ENCODE measurements at places on chromosomes 3 and 15.

- DNase-seq, result no peak
Observed at GRCh38 chr3:194381460-194381875, 11.9 kb upstream of the LRRC15 start.

- no peak for DNase-seq
Observed at GRCh38 chr3:142941373-142942123, 21.9 kb downstream of the PAQR9 start.

DNA sequence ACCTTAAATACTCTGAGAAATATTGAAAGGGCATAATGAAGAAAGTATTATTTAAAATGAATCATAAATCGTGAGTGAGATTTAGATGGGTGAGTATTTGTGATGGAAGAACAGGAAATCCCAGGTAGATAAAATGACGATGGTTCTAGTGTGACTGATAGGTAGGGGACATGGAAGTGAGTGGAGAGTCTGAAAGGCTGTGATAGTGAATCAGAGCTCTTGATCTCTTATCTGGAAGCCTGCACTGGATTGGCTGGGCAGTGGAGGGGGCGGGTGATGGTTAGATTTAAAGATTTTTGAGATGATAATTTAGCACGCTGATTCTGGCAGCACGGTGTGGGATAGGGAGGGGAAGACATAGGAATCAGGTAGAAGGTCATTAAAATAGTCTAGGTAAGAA lies 20.1 kb downstream of the HGD start:
- DNase-seq, result no peak

GRCh38 chr3:96700322-96701315 lies 113.8 kb upstream of the EPHA6 start:
- no peak for DNase-seq

- no peak for DNase-seq
Observed at GRCh38 chr3:77254967-77255831, 215.3 kb downstream of the ROBO2 start.

DNA sequence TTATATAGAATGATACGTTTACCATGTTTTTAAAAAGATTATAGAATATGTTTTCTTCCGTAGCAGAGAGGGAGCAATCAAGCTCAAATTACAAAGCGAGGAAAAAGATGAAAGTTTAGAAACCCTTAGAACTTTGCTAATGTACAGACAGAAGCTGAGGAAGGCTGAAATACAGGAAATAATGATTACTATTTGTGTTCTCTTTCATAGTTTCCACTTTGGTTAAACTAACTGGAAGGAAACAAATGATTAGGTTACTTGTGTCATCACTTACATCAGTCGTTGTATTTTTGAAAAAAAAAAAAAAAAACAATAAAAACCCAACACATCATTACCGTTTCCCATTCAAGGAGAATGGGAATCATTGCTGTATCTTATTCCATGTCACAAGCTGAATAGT lies 337.8 kb upstream of the CBLB start:
- DNase-seq, result no peak

- DNase-seq, result no peak
Observed at GRCh38 chr15:52642386-52643361, 36.5 kb downstream of the ATOSA start.

- DNase-seq, result no peak
Observed at GRCh38 chr3:29353807-29354206, 72.9 kb downstream of the RBMS3 start.

DNA sequence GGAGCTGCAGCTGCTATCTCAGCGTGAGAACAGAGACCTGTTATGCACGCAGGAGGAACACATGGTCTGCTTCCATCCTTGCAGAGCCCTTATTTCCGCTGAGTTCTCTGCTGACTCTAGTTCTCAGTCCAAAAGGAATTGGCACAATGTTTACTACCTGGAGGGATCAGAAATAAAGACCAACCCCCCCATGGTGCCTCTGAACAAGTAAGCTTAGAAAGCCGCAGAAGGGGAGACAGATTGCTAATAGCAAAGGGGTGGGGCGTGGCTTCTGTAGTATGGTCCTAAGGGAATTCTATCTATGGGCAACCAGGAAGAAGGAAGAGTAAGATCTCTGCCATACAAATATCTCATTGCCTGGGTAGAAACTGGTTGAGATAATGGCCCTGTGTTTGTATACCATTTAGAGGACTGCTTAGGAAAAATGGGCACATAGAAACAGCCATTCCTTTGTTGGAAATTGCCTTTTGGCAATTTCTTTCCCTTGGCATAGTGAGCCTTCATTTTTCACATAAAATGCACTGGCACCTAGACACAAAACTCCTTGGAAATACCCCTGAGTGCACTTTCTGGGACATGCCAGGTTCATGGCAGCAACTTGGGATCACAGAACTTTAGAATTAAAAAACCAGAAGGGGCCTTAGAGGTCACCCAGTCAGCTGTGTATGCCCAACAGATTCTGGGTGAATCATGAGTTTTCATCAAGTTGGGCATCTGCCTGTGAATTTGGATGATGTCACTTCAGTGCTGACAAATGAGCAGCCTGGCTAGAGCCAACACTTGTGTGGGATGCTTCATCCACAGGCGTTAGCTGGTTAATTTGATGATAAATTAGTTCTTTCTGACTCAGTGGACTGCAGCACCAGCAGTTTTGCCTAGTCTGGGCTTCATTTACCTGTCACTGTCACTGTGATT lies 57.4 kb upstream of the STXBP5L start:
- no peak for DNase-seq

DNA sequence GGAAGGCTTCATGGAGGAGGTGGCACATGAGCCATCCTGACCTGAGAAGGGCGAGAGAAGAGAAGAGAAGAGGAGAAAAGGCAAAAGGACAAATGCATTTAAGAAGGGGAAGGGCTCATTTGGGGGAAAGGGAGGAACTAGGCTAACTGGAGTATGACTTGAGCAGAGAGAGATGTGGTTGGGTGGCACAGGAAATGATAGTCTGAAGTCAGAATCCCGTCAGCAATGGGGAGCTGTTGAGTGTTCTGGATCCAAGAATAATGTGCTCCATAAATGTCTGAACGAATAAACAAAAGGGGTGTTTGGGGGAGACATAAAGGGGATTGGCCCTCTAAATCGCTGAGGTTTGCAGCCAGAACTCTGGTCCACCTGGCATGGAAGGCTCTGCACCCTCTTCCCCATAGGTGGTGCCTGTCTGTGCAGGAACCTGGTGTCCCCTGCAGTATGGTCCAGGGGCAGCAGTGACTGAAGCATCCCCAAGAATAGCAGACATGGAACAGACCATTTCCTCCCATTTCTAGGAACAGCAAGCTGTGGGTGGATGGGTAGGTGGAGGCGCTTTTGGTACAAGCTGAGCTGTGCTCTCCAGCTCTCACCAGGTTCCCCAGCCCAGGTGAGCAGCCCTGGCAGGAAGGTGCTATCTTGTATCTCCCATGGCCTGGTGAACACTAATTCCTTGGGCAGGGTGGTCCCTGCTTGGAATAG lies 15.2 kb downstream of the CORO2B start:
- no peak for DNase-seq

- DNase-seq, result no peak
Observed at GRCh38 chr3:137766876-137767537, 2.9 kb downstream of the SOX14 start.

GRCh38 chr3:184559336-184559735 lies 2.2 kb upstream of the EPHB3 start:
- DNase-seq, result no peak

DNA sequence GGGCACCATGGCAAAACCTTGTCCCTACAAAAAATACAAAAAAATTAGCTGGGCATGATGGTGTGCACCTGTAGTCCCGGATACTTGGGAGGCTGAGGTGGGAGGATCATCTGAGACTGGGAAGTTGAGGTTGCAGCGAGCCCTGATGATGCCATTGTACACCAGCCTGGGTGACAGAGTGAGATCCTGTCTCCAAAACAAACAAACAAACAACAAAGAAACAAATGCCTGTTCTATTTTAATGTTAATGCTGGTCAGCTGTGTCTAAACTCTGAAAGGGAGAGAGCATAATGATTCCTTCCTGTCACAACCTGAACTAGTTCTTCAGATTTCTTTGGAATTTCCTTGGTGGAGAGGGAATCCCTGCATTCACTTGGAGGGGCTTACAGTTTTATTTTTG lies 413.0 kb upstream of the TBL1XR1 start:
- no peak for DNase-seq

- no peak for DNase-seq
Observed at GRCh38 chr3:185267193-185267592, 13.3 kb upstream of the EHHADH start.

- no peak for DNase-seq
Observed at GRCh38 chr3:46030626-46031025, 3.3 kb upstream of the XCR1 start.

DNA sequence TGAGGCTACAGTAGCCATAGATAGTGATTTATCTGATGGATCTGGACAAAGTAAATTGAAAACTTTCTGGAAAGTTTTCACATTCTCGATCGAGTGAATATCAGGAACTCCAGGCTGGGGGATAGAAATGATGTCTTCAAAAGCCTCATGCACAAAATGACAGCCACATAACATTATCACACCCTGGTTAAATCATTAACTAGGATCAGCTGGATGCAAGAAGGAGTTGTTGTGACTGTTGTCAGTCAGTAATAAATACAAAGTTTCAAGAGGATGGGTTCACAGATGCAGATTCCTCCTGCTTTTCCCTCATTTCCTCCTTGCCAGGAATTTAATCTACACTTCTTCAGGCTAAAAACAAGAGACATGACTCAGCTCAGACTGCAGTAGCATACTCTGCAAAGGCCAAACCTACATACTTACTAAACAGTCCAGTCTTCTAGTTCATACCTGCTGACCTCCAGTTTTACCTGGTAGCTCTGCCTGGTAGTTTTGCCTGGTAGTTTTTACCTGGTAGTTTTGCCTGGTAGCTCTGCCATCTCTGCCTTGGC lies 40.9 kb downstream of the C2CD4A start:
- no peak for DNase-seq

- no peak for DNase-seq
Observed at GRCh38 chr3:117692416-117692995, 982.9 kb downstream of the TUSC7 start.

- no peak for DNase-seq
Observed at GRCh38 chr3:58064923-58065638, 56.9 kb downstream of the FLNB start.

DNA sequence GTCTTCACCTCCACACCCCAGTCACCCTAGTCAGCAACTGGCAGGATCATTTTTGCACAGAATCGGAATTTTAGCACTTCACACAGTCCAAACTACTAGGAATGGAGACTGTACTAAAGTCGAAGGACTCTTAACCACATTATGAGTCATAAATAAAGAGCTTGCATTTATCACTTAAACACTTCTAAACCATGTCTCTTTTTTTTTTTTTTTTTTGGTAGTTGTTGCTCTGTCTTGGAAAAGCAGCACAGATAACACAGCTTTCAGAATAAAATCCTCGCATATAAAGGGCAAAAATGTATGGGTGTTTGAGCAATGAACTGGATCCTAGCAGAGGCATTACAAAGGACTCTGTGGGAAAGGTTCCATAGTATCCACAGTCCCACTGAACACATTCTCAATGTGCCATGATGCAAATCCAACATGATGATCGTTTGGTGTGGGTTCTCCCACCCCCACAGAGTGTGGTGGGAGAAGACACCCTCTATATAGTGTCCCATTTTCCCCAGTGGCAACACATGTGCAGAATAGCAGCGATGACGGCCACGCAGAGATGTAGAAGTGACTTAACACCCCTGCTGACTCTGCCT lies 47.1 kb downstream of the FOXP1 start:
- no peak for DNase-seq

DNA sequence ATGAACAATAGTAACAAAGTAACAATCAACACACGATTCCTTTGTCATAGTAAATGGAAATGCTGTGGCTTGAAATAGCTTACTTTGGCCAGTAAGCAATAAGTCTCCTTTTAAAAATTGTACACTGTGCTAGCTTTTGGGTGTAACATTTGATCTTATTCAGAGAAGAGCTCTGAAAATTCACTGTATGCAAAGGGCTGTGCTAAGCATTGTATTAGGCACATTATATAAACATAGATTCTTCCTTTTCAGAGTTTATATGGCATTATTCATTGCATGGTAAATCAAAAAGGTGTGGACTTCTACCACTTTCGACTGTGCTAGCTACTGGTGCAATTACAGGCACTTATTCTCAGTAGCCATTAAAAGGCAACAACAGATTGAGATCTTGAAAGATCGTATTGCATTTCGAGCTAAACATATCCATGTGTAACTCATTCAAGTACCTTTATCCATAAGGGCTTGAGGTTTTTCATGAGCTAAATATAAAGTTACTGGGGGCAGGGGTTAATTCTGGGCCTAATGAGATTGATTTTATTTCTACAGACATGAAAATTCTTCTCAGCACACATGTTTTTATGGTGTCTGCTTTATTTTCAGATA lies 246.8 kb downstream of the NR1D2 start:
- no peak for DNase-seq

- DNase-seq, result no peak
Observed at GRCh38 chr3:179076243-179077027, 4.8 kb upstream of the ZMAT3 start.

DNA sequence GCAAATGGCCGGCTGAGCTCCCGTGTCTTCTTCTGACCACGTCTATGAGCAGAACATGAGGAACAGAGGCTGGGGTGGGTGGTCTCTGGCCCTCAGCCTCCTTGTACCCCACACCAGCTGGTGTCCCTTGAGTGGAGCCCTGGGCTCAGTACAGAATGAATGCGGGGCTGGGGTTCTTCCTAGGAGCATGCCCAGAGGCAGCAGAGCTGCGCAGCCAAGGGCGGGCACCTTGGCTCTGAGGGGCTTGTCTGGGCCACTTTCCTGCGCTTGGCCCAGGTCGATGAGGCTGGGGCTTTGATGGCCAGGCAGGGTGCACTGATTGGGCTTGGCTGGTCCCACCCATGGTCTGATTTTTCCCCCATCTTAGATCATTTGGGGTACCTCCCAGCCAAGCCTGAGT lies 6.4 kb downstream of the SCN5A start:
- no peak for DNase-seq

DNA sequence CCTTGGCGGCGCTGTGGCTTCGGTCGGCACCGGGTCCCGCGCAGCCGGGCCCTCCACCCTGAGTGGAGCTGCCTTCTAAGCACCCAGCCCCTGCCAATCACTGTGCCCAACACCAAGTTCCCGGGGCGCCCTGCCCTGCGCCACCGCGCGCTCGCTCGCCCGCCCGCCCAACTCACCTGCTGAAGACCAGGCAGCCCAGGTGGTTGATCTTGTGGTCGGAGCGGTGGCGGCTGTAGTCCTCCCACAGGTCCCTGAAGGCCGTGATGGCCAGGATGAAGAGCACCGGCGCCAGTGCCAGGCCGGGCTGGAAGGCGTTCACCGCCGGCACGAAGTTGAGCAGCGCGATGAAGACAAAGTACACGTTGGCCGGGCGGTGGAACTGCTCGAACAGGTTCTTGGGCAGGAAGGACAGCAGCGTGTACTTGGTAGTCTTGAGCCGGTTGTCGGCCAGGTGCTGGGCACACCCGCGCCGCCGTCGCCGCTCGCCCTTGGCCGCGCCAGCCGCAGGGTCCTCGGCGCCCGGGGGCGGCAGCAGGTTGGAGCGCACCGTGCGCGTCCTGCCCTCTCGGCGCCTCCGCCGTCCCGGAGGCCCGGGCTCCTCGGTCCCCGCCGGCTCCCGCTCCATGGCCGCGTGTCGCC lies 536 bp downstream of the ATP10A start:
- no peak for DNase-seq

DNA sequence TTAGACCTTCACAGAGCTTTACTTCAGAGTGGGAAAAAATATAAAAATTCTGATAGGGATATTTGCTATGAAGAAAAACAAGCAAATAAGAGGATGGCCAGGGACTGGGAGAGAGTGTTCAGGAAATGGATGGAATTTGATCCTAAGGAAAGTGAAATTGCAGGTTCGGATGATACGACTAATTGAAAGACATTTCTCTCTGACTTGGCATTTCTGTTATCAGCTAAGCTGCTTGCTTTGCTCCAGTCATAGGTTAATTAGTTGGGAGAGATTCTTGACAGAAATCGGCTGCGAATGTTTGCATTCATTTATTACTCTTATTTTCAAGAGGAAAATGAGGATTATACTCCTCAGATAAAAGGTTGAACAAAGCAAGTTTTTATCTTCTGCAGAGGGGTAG lies 808.7 kb upstream of the NECTIN3 start:
- no peak for DNase-seq
